Prostate gland (tissue), 2 donors: ENCODE measurements at places on chromosomes 5 and 9.

GRCh38 chr9:738209-738915 is 103.1 kb upstream of the DMRT1 start:
- no peak overlapping the region for H3K4me3 ChIP-seq
- peaks cover 10% of the 10 kb centered on the region for H3K36me3 ChIP-seq
- H3K27me3 ChIP-seq = no peaks in the 10 kb centered on the region
- H3K27ac ChIP-seq = peak overlapping the region; percentile 58
- peaks cover 4% of the 10 kb centered on the region for H3K4me1 ChIP-seq

DNA sequence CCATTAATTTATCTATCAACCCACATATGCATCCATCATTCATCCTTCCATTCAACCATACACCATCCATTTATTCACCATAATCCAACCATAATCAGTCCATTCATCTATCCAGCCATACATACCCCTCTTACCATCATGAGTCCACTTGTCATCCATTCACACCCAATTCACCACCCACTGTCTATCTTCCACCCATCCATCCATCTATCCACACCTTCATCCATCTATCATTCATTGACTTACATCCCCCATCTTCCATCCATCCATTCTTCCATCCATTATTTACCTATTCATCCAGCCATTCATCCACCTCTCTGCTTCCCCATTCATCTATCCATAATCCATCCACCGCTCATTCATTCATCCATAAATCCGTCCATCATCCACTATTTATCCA is 17.8 kb downstream of the PAEP start:
- H3K4me3 ChIP-seq = no peak overlapping the region
- H3K4me1 ChIP-seq = no peaks in the 10 kb centered on the region
- peaks cover 8% of the 10 kb centered on the region for H3K27me3 ChIP-seq

DNA sequence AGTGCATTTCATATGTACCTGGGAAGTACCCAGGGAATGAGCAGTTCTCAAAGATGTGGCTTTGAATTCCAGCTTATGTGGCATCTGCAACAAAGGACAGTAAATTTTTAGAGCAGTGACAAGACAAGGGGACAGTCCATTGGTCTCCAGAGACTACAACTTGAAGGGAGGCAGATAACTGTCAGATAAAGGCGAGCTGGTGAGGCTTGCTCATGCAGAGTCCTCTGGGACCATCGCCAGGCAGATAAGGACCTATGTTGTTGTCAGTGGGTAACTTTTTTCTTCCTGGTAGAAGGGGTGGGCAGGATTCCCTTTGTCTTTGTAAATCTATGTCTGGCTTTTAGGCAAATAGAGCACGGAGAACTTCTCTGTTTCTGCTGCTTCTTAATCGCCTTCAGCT is 120.2 kb downstream of the ICE1 start:
- no peak overlapping the region for H3K4me3 ChIP-seq
- H3K27ac ChIP-seq = no peak overlapping the region
- no peak for DNase-seq
- H3K27me3 ChIP-seq = no peaks in the 10 kb centered on the region
- H3K4me1 ChIP-seq = no peaks in the 10 kb centered on the region

DNA sequence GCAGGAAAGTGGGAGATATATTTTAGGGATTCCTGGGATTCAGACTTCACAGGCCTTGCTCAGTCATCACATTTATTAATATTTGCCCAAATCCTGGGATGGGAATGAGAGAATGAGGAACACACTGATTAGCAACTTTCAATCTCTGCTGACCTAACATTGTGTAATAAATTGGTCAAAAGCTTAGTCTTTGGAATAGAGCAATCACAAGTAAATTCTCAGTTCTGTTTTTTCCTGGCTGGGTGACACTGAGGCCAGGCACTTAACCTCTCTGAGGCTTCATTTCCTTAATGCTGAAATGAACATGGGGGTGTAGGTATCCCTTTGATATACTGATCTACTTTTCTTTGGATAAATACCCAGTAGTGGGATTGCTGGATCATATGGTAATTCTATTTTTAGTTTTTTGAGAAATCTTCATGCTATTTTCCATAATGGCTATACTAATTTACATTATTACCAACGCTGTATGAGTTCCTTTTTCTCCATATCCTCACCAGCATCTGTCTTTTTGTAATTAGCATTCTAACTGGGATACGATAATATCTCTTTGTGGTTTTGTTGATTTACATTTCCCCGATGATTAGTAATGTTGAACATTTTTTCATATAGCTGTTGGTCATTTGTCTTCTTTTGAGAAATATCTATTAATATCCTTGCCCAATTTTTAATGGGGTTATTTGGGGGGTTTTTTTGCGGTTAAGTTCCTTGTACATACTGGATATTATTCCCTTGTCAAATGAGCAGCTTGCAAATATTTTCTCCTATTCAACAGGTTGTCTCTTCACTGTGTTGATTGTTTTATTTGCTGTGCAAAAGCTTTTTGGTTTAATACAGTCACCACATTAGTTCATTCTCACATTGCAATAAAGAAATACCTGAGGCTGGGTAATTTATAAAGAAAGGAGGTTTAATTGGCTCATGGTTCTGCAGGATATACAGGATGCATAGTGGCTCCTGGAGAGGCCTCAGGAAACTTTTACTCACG is 36.8 kb upstream of the NIPBL start:
- no peak overlapping the region for H3K4me3 ChIP-seq
- DNase-seq = no peak
- H3K27me3 ChIP-seq = no peaks in the 10 kb centered on the region
- no peaks in the 10 kb centered on the region for H3K36me3 ChIP-seq

- H3K27me3 ChIP-seq = no peaks in the 10 kb centered on the region
- H3K36me3 ChIP-seq = no peaks in the 10 kb centered on the region
- peak; percentile 17 for DNase-seq
- no peak overlapping the region for H3K27ac ChIP-seq
Measured at GRCh38 chr5:10424124-10424731, 17.5 kb upstream of the ROPN1L start.

- H3K27me3 ChIP-seq = no peaks in the 10 kb centered on the region
- H3K36me3 ChIP-seq = no peaks in the 10 kb centered on the region
- H3K4me1 ChIP-seq = no peaks in the 10 kb centered on the region
- H3K27ac ChIP-seq = no peak overlapping the region
Measured at GRCh38 chr9:76101075-76101474, 210.6 kb downstream of the PCSK5 start.

GRCh38 chr5:171340491-171340890 is 31.4 kb downstream of the TLX3 start:
- H3K27me3 ChIP-seq = no peaks in the 10 kb centered on the region
- H3K27ac ChIP-seq = no peak overlapping the region
- no peaks in the 10 kb centered on the region for H3K4me1 ChIP-seq

- H3K4me1 ChIP-seq = no peaks in the 10 kb centered on the region
- DNase-seq = no peak
- H3K36me3 ChIP-seq = no peaks in the 10 kb centered on the region
- H3K27me3 ChIP-seq = no peaks in the 10 kb centered on the region
- H3K4me3 ChIP-seq = no peak overlapping the region
Measured at GRCh38 chr5:4781299-4781698, 358.8 kb upstream of the ADAMTS16 start.

GRCh38 chr5:5658226-5658625 is 235.7 kb downstream of the ICE1 start:
- no peaks in the 10 kb centered on the region for H3K4me1 ChIP-seq
- no peak overlapping the region for H3K4me3 ChIP-seq
- H3K27me3 ChIP-seq = no peaks in the 10 kb centered on the region
- no peak overlapping the region for H3K27ac ChIP-seq

- no peaks in the 10 kb centered on the region for H3K4me1 ChIP-seq
- no peaks in the 10 kb centered on the region for H3K27me3 ChIP-seq
- H3K36me3 ChIP-seq = no peaks in the 10 kb centered on the region
Measured at GRCh38 chr5:77550406-77550805, 58.3 kb upstream of the WDR41 start.

GRCh38 chr9:109977521-109977920 is 197.5 kb downstream of the PALM2AKAP2 start:
- H3K36me3 ChIP-seq = no peaks in the 10 kb centered on the region
- H3K4me1 ChIP-seq = no peaks in the 10 kb centered on the region
- no peaks in the 10 kb centered on the region for H3K27me3 ChIP-seq
- H3K27ac ChIP-seq = no peak overlapping the region

DNA sequence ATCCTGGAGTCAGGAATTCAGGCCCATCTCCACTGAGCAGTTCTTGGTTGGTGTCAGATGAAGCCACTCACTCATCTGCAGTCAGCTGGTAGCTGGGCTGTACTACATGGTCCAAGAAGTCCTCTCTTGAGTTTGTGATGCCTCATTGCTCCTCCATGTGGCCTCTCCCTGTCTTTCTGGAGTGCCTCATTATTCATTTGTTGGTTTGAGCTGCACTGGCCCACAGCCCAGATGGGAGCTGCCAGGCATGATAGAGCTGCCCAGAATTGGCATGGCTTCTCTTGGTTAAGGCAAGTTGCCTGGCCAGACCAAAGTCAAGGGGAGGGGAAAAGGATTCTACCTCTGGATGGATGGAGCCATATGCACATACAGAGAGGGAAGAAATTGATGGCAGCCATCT is 8.0 kb downstream of the PTCD2 start:
- peak; percentile 14 for DNase-seq
- H3K36me3 ChIP-seq = no peaks in the 10 kb centered on the region
- H3K4me1 ChIP-seq = no peaks in the 10 kb centered on the region
- no peak overlapping the region for H3K27ac ChIP-seq
- H3K4me3 ChIP-seq = no peak overlapping the region

DNA sequence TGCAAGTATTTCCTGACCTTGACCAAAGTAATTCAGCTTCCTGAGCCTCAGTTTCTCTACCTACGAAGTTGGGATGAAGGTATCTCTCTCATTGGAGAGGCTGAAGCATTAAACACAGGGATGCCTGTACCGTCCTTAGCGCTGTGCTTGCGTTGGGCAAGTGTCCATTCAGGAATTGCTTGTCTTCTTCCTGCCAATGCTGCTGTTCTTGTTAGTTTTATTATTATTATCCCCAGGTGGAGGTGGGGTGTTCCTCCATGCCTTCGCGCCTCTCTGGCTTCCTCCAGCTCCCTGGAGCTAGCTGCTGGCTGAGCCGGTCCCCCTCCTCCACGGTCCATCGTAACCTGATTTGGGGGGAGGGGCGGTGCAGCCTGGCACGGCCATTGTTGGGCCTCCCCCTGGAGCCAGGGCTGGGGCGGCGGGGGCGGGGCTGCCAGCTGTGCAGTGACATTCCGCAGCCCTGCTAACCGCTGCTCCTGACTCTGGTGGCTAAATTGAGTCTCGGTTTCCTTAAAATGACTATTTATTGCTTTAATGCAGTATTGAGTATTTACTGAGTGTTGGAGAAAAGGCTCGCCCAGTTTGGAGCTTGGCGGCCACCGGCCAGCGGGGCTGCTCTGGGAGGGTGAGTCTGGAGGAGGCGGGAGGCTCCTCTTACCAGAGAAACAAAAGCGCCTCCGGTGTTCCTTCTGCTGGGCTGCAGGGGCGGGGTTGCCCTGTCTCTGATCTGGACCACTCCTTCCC is 51.3 kb downstream of the LMX1B start:
- no peak overlapping the region for H3K27ac ChIP-seq
- DNase-seq = peak; percentile 8
- H3K36me3 ChIP-seq = no peaks in the 10 kb centered on the region
- no peak overlapping the region for H3K4me3 ChIP-seq
- no peaks in the 10 kb centered on the region for H3K4me1 ChIP-seq

- H3K27me3 ChIP-seq = no peaks in the 10 kb centered on the region
- no peaks in the 10 kb centered on the region for H3K36me3 ChIP-seq
- DNase-seq = no peak
Measured at GRCh38 chr9:76218117-76218885, 175.9 kb downstream of the RFK start.

GRCh38 chr5:91101600-91102379 is 281.3 kb downstream of the ARRDC3 start:
- H3K27ac ChIP-seq = no peak overlapping the region
- H3K4me1 ChIP-seq = no peaks in the 10 kb centered on the region
- DNase-seq = peak; percentile 76
- no peaks in the 10 kb centered on the region for H3K36me3 ChIP-seq
- H3K27me3 ChIP-seq = no peaks in the 10 kb centered on the region
- no peak overlapping the region for H3K4me3 ChIP-seq

DNA sequence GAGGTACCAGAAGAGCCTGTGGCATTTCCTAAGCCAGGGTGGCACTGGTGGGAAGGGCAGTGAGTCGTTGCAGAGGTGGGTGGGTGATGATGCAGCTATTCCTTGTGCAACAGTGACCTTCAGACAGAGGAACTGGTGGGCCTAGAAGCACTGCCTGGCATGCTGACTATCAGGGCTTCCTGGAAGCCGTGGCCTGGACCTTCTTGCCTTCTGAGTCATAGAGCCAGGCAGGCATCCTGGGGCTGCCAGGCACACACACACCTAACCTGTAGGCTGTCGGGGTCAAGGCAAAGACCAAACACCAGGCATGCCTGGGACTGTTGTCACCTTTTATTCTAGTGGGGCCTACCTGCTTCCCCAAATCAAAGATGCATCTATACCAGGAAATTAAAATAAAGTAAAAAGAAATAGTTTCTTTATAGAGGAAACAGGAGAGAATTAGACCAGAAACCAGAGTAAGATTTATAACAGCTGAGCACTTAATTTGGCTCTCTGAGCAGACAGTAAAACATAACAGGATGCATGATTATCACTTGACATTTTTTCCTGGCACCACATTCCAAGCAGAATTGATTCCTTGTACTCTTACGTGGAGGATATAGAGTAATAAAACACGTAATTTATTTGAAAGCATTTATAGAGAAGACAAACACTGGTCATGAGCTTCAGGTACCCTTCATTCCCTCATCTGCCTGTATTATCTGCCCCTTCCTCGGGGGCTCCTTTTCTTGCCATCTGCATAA is 25.1 kb downstream of the NANS start:
- H3K27ac ChIP-seq = peak overlapping the region; percentile 70
- no peak overlapping the region for H3K4me3 ChIP-seq
- H3K4me1 ChIP-seq = peaks cover 23% of the 10 kb centered on the region

DNA sequence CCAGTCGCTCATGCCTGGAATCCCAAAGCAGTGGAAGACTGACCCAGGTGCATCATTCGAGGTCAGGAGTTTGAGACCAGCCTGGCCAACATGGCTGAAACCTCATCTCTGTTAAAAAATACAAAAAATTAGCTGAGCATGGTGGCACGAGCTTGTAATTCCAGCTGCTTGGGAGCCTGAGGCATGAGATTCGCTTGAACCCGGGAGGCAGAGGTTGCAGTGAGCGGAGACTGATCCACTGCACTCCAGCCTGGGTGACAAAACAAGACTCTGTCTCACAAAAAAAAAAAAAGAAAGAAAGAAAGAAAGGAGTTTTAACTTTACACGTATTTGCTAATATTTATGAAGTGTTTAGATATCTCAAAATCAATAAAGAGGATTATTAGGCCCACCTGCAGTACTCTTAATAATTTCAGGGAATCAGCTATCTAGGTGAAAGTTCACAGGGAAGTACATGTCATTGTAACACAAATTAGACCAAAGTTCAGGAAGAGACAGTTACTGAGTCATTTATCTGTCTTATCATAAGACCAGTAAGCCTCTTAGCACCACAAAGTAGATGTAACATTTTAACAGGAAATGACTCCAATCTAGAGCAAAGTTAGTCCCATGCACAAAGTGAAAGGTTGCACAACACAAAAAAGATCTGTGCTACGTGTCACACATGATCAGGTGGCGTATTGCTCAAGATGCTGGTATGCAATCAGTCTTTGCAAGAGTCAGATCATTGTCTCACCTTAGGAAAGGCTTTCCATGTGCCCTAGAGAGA is 34.1 kb upstream of the PLIN2 start:
- H3K4me1 ChIP-seq = no peaks in the 10 kb centered on the region
- no peak overlapping the region for H3K4me3 ChIP-seq
- H3K27ac ChIP-seq = no peak overlapping the region
- H3K27me3 ChIP-seq = no peaks in the 10 kb centered on the region

GRCh38 chr9:4515958-4516375 is 25.7 kb downstream of the SLC1A1 start:
- no peak overlapping the region for H3K4me3 ChIP-seq
- H3K27ac ChIP-seq = no peak overlapping the region
- no peaks in the 10 kb centered on the region for H3K27me3 ChIP-seq
- no peaks in the 10 kb centered on the region for H3K36me3 ChIP-seq
- no peaks in the 10 kb centered on the region for H3K4me1 ChIP-seq
